ENCODE measurements at places on chromosomes 7 and 10. TPM values are rescaled to one million over a fixed set of nuclear protein-coding genes. Genes with fewer than 3 reads are reported as not detected.

- no peak overlapping the region for H3K4me3 ChIP-seq
- H3K36me3 ChIP-seq = no peaks in the 10 kb centered on the region
- H3K27me3 ChIP-seq = no peaks in the 10 kb centered on the region
- H3K27ac ChIP-seq = no peak overlapping the region
These were observed 167.4 kb upstream of the AHR start for GRCh38 chr7:17131060-17131345.

- no peak for DNase-seq
- H3K4me1 ChIP-seq = no peaks in the 10 kb centered on the region
- H3K27me3 ChIP-seq = no peaks in the 10 kb centered on the region
- H3K4me3 ChIP-seq = no peak overlapping the region
- H3K27ac ChIP-seq = no peak overlapping the region
These were observed 41.7 kb downstream of the CCDC71L start for GRCh38 chr7:106619213-106619612.

GRCh38 chr10:131431533-131431932 lies 120.0 kb upstream of the TCERG1L start:
- peaks cover 4% of the 10 kb centered on the region for H3K27me3 ChIP-seq
- no peak overlapping the region for H3K27ac ChIP-seq
- DNase-seq = peak; percentile 22
- no peak overlapping the region for H3K4me3 ChIP-seq
- peaks cover 2% of the 10 kb centered on the region for H3K4me1 ChIP-seq

The TEX47 gene
- total RNA-seq = not detected

The C10orf67 gene
- 2.3 TPM for total RNA-seq

DNA sequence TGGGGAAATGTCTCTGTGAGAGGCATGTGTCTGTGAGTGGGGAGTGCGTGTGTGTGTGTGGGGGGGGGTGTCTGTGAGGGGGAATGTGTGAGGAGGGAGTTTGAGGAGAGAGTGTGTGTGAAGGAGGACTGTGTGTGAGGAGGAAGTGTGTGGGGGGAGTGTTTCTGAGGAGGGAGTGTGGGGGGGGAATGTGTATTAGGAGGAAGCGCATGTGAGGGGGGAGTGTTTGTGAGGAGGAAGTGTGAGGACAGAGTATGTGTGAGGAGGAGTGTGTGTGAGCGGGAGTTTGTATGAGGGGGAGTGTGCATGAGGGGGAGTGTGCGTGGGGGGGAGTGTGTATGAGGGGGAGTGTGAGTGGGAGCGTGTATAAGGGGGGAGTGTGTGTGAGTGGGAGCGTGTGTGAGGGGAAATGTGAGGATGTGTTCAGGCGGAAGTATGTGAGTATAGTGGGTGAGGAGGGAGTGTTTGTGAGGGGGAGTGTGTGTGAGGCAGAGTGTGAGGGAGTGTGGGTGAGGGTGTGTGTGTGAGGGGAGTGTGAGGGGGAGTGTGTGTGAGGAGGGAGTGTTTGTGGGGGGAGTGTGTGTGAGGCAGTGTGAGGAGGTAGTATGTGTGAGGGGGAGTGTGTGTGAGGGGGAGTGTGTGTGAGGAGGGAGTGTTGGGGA lies 21.8 kb upstream of the PTPRN2 start:
- H3K36me3 ChIP-seq = no peaks in the 10 kb centered on the region
- no peaks in the 10 kb centered on the region for H3K27me3 ChIP-seq
- H3K27ac ChIP-seq = no peak overlapping the region
- no peaks in the 10 kb centered on the region for H3K4me1 ChIP-seq
- no peak overlapping the region for H3K4me3 ChIP-seq
